Gastrocnemius medialis (tissue), 4 donors: ENCODE measurements at places on chromosomes 3 and 15. TPM values are rescaled to one million over a fixed set of nuclear protein-coding genes. Genes with fewer than 3 reads are reported as not detected.
A peak's percentile ranks its signal among the peaks of the same experiment; 100 is the strongest.

GRCh38 chr3:120559242-120560061 lies 36.7 kb upstream of the NDUFB4 start:
- DNase-seq = no peak

DNA sequence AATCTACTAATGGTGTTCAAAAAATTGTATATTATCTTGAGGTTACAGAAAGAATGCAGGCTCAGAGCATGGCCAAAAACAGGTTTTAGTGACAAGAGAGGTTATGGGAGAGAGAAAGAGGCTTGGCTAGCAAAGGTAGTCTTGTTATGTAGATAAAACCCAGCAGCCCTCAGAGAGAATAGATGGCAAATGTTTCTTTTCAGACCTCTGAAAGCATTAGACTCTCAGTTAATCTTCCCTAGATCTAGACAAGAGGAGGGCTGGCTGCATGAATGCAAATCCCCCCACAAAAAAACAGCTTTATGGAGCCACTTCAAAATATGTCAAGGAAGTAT lies 62.2 kb downstream of the OSTN start:
- DNase-seq = no peak

- DNase-seq = peak; percentile 74
Observed at GRCh38 chr15:58329781-58330671, 101.8 kb upstream of the LIPC start.

DNA sequence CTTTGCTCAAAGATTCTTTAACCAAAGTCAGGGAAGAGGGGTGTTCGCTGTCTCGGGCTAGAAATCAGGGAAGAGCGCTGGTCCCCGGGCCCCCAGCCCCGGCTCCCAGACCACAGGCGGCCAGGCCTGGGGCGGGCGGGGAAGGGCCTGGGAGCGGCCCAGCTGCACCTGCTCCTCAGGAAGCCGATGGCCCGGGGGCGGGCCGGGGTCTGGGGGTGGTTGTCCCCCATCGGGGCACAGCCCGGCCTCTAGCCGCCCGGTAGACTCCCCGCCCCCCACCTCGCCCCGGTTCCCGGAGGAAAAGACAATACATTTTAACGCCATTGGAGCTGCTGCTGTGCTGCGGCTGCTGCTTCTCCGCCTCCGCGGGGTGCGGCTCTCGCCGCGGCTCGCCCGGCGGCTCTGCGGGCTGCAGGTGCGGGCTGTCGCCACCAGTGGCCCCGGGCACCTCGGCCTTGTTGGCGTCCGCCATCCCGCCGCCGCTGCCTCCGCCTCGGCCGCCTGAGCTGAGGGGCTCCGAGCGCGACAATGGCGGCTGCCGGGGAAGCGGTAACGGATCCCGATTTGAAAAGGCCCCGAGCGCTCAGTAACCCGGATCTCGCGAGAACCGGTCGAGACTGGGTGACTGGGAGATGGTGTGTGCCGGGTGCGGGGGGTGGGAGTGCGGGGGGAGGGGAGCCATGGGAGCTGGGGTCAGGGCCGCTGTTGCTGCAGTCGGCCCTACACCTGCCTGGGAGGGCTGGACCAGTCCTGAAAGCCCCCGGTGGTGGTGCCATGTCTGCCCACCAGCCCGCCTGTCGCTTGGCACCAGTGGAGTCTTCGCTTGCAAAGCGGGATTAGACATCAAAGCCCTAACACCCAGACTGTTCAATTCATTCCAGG lies at the start of gene MYEF2:
TSS of gene MYEF2 (minus strand) at position 530 of the 882 bp plus-strand sequence. CDS start at position 472, 58 bp downstream.
- no peak for DNase-seq

The PP2D1 gene
- total RNA-seq = not detected

The GTF2A2 gene
- 52.0 TPM for total RNA-seq

The NPAP1 gene
- not detected for total RNA-seq

GRCh38 chr3:71815340-71816067 lies 30.6 kb upstream of the PROK2 start:
- no peak for DNase-seq

DNA sequence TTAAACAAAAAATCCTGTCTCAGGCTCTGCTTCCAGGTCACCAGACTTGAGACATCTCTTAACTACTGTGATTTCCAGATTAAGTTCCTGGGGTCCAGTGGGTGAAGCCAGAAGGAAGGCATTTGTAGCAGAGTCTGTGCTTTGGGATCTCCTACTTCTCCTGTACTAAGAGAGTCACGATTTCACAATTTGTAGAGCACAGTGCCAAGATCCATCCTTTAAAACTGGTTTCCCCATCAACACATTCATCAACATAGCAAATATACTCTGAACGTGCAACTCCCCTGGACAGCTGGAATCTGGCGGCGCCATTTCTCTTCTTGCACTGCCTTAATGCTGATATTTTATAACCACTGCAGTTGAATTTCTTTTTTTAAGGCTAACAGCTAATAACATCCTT lies 33.2 kb downstream of the CDCP1 start:
- DNase-seq = peak; percentile 32

DNA sequence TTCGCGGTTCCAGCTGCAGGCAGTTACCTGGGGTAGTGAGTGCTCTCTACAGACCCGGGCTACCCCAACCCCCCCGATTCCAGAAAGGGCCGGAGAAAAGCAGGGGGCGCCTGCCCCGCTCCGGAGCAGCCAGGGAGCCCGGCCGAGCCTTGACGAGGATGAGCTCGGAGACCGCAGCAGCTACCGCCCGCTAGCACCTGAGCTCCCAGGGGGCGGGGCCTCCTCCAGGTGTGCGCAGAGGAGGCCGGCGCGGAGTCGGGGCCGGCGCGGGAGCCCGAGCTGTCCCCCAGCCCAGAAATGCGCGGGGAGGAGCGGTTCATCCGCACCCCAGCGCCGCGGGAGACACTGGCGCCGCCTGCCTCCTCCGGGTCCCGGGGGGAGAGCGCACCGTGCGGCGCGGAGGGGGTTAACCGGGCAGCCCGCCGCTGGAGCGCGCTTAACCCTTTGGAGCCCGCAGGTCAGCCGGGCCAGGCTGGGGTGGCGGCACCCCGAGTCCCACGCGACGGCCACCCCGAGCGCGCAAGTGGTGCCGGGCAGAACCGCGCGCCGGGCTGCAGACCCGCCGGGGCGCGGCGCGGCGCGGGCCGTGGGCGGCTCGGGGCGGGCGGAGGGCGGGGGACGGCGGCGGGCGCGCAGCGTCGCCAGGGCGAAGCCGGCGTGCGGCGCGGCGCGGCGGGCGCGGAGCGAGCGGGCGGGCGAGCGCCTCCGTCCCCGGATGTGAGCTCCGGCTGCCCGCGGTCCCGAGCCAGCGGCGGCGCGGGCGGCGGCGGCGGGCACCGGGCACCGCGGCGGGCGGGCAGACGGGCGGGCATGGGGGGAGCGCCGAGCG lies at the start of gene CACNA1D:
TSS of gene CACNA1D (plus strand) at position 649 of the 829 bp plus-strand sequence. CDS start 556 bp downstream, outside the sequence.
- DNase-seq = no peak
